Stimulated activated CD4-positive, alpha-beta T cell treated with anti-CD3 and anti-CD28 coated beads, Interleukin-1b, Interleukin-23, amount 100 ng/mL, for 48 hours (primary cell): ENCODE measurements at places on chromosomes 2 and 18.

DNA sequence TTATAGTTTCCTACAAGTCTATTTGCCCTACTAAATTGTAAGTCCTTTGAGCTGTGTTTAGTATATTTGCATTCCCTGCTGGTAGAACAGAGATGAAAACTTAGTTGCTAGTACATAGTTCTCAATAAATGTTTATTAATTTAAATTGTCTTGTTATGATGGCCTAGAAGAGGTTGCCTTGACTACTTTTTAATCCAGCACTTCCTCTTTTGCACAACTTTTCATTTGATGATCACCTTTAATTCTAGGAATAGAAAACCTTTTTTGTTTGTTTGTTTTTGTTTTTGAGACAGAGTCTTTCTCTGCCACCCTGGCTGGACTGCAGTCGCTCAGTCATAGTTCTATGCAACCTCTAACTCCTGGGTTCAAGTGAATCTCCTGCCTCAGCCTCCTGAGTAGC is 6.7 kb downstream of the CFAP36 start:
- no peak for DNase-seq

DNA sequence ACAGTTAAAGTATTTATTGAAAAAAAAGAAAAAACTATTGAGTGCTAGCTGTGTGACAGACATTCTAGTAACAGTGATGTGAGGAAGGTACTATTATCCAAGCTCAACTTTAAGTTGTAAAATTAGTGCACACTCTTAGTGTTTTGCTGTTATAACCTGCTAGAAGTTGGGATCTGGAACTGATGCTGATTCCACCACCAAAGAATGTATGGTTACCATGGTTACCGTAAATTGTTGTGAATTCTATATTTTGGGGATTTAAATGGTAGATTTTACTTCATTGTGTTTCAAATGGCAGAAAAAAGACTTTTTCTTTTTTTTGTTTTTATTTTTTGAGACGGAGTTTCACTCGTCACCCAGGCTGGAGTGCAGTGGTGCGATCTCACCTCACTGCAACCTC is 5.3 kb downstream of the AGFG1 start:
- no peak for DNase-seq

GRCh38 chr18:9437021-9437437 is 38.3 kb upstream of the RALBP1 start:
- DNase-seq: no peak

DNA sequence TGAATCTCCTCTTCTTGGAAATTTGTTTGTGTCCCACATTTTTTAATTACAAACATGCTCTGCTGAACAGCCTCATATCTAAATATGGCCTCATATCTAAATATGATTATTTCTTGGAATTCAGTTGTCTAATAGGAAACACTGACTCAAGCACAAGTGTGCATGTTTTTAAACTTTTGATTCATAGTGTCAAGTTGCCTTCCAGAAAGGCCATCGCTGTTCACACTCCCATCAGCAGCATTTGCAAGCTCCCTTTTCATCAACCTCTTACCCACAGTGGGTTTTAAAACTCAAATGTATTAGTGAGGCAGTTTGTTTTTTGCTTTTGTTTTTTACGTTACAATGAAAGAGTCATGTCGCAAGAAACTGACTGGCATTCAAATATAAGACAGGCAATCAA is 65.2 kb upstream of the SMAD2 start:
- DNase-seq: no peak

GRCh38 chr18:46820863-46821262 is 64.0 kb upstream of the ST8SIA5 start:
- no peak for DNase-seq

DNA sequence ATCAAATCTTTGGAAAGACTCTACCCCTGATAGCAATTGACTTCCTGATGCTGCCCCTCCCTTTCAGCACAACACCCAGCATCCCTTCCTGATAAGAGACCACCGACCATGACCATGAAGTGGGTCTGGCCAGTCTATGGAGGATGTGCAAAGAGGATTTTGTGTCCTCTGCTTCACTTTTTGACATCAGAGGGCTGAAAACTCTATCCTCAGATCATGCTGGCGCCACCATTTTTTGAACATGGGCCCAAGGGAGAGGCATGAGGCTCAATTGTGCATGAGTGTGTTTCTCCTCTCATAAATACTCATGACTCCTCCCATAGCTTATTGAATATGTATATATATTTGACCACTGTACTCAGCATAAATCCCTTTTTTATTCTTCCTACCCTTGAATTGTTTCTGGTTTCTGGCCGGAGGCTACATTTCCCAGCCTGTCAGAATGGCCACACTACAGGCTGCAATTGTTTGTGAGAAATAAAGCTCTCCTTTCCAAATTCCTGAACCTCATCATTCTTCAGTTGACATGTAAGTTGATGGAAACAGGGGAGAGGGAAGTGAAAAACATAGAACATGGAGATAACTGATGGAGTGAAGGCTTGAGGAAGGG is 314.1 kb downstream of the MYCN start:
- DNase-seq: no peak

DNA sequence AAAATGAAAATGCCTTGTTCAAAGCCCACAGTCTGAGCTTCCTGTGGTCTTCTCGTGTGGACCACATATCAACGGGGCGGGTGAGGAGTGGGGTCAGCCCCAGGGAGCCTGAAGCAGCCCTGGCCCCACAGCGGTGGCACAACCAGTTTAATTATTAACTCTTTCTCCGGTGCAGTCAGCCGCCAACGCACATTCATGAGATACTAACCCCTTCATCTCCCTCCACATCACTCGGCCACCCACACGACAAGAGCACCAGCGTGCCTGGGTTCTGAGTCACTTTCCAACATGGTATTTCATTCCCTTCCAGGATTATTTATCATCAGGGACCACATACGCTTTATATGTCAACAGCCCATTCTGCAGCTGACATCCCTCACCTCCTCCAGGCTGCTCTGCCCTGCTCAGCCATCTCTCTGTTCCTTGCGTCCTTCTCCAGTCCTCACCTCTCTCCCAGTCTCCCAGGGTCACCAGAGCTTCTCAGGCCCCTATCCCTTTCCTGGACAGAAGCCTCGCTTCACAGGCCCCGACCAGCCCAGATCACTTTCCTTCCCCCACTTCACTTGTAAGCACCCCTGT is 48.0 kb upstream of the ID2 start:
- DNase-seq: no peak

DNA sequence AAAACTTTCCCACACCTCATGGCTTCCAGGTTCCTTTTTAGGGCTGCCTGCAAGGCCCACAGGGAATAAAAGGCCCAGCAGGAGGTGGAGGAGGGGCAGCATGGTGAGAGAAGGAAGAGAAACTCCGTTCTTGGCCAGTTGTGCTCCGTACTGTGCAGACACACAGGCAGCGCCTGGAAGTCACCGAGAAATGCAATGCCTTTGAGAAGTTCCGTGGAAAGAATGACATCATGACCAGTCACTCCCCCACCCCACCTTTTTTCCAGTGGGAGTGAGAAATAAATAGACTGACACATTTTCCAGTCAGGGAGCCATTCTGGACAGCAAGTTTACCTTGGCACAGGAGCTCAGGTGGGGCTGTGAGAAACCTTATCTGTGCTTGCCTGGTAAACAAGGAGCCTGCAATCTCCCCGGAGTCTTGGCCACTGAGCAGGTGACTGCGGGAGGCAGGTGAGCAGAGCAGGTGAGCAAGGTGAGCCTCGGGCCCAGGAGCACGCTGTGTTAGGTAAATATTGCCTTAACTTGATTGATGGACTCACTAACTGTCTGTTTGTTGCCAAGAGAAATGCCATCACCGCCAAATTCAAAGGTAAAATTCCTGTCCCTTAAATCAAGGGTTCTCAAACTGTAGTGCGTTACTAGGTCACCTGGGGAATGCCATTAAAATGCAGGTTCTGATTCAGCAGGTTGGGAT is 13.5 kb upstream of the LBH start:
- no peak for DNase-seq

DNA sequence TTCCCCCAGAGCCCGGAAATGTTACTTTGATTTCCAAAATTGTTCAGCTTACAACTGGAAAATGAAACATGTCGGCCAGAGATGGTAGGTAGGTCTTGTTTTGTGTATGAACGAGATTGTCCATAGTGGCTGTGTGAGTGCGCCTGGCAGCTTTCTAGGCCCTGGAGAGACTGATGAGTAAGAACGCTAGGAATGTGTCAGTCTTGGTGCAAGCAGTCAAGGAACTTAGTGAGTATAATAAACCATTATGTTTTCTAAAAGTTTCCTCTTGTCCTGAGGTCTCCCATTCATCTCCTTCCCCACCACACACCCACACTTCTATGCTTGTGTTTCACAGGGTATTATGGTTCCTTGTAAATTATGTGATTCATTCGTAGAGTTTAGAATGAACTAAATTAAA is 234.2 kb downstream of the CDH2 start:
- DNase-seq: no peak

GRCh38 chr2:46985512-46985911 is 69.9 kb upstream of the MCFD2 start:
- DNase-seq: peak; percentile 44

- DNase-seq: no peak
Measured at GRCh38 chr18:37252854-37253393, 312.7 kb downstream of the CELF4 start.

DNA sequence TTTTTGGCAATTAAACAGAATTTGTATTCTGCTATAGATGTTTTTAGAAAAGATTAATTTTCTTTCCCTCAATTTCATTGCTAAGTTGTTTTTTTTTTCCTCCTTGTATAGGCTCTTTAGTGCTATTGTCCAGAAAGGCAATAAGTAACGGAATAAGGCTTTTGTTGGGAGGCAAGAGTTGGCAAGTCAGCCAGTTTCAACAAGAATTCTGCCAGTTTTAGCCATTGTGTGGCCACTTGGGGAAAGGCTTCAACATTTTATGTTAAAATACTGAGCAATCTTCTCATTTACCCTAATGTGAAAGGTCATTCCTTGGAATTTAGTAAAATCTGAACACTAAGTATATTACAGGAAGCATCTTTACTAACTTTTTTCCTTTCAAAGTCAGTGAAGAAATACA is 9.6 kb downstream of the CALCRL start:
- DNase-seq: no peak

DNA sequence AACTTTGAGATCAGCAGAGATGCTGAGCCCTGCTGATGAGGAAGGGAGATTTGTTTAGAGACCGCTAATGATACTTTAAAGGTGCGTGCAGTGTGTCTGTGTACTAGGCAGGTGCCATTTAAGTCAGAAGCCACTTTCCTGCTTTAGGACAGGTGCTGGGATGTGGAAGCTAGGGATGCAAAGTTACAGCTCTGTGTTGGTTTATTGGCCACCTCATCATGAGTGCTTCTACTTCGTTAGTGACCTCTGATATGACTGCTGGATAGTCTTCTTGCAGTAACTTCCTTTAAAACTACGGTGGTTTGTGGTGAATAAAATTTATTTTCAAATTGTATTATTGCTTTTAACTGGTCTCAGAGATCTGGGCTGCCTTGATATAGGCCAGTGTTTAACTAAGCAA is 44.1 kb downstream of the FMNL2 start:
- DNase-seq: no peak

- DNase-seq: no peak
Measured at GRCh38 chr2:74707837-74708236, 53.8 kb downstream of the SEMA4F start.

DNA sequence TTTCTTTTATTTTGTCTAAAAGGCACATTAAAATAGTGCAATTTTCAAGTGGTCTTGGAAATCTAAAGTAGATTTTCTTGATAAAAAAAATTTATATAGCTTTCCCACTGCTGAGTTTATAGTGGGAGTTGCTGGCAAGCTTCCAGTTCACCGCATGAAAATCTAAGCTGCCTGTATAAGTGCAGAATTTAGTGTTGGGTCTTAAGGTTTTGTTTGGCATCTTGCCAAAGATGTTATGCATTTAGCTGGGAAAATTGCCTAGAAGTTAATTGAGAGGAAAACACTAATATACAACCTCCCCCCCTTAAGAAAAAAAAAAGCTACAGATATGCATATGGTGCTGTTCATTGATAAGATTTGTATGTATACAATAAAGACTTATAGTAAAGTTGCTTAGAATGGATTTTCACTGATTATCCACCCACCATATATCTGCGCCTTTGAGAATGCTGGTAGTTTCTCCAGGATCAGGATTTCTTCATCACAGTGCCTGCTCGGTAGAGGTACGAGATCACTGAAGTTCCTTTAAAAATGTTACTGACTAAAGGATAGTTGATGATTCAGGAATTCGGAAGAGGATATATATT is 803.2 kb upstream of the POU3F3 start:
- DNase-seq: no peak

DNA sequence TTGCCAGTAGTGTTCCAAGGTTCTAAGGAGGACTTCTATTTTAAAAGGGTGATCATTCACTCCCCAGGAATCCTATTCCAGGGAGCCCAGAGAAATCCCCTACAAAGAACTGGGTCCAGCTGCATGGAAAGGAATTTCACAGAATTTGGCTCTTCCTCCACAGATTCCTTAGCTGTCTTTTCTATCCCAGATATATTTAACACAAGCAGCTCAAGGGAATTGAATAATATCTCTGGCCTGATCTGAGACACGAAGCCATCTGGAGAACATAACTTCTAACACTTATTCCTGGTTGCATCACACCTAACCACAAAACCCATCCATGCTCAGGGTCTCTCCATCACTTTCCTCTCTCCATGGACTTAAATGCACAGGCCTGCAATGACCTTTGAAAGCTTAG is 306.7 kb upstream of the ACVR2A start:
- no peak for DNase-seq

GRCh38 chr18:63263444-63263843 is 56.1 kb downstream of the BCL2 start:
- no peak for DNase-seq

GRCh38 chr18:11840493-11840892 is 10.7 kb upstream of the CHMP1B start:
- DNase-seq: no peak
